Activated CD4-positive, alpha-beta T cell treated with anti-CD3 and anti-CD28 coated beads, Interleukin-2, amount 50 U/mL, for 4 hours (primary cell): ENCODE measurements at places on chromosomes 3 and 15.

DNA sequence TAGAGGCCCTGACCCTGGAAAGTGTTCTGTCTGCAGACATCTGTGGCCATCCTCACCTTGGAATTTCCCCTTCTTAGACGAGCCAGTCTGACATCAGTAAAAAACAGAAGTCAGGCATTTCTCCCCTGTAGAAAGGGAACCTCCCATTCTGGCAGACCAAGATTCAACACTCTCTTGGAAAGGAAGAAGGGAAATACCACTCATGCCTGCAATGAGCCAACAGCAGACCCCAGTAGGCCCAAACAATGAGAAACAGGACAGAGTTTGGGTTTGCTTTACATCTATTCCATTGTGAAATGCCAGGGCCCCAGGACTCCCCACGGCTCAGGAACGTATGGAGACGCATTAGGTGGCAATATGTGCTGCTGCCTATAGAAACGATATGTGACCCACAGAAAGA lies 264.0 kb upstream of the NSMCE3 start:
- no peak for DNase-seq

GRCh38 chr3:31815006-31815405 lies 166.1 kb downstream of the OSBPL10 start:
- no peak for DNase-seq

GRCh38 chr3:9352917-9353752 lies 9.7 kb upstream of the THUMPD3 start:
- peak; percentile 58 for DNase-seq

DNA sequence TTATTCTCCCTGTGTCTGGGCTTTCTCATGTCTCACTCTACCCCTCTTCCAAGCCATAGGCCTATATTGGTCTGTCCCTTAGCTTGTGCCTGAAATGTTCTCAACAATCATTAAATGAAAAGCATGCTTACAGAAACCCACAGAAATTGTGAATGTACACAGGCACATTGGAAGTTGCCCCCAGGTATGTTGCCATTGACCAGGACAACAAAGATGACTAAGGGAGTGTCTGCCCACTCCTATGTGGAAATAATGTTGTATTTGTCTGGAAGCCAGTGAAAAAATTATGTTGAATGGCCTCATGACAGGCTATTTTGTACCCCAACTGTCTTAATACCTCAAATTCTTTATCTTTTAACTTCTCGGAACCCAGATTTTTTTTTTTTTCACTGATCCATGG lies 102.0 kb downstream of the TPRG1 start:
- DNase-seq: no peak

- DNase-seq: no peak
These were observed 14.5 kb downstream of the C3orf20 start for GRCh38 chr3:14689247-14689980.

GRCh38 chr3:142963516-142964448 lies at the start of gene PAQR9:
TSS of gene PAQR9 (minus strand) at chr3:142963674. CDS start at chr3:142963336, 338 bp downstream.
- no peak for DNase-seq

DNA sequence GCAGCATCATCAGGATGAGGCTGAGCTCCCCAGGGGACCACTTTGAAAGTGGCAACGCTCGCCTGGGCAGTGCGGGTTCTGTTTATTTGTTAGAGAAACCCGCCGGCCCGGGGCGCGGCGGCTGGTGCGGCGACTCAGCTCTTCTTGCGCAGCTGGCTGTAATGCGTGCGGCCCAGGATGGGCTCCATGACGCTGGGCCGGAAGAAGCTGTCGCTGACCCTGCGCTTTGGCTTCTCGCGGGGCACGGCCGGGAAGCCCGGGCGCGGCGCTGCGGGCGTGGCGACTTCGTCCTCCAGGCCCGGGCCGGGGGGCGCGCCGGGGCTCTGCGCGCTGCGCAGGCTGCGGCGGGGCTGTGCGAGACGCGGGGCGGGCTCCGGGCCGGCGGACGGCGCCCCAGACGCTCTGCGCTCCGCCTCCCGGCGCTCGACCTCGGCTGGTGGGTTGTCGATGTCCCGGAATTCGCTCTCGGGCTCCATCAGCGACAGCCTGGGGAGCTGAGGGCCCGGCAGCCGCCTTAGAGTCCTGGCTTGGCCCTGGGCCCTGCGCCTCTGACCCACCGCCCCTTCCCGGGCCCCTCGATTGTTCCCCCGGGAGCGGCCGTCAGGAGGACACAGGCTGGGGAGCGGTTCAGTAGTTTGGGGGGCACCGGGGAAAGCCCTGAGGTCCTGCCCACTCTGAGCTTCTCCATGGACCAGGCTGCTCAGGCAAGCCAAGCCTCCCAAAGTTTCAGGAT lies 10.3 kb upstream of the KIF7 start:
- no peak for DNase-seq

- no peak for DNase-seq
These were observed 302.9 kb upstream of the RARB start for GRCh38 chr3:25125201-25125600.

- peak; percentile 44 for DNase-seq
These were observed 826 bp downstream of the LRRC58 start for GRCh38 chr3:120348065-120348990.

DNA sequence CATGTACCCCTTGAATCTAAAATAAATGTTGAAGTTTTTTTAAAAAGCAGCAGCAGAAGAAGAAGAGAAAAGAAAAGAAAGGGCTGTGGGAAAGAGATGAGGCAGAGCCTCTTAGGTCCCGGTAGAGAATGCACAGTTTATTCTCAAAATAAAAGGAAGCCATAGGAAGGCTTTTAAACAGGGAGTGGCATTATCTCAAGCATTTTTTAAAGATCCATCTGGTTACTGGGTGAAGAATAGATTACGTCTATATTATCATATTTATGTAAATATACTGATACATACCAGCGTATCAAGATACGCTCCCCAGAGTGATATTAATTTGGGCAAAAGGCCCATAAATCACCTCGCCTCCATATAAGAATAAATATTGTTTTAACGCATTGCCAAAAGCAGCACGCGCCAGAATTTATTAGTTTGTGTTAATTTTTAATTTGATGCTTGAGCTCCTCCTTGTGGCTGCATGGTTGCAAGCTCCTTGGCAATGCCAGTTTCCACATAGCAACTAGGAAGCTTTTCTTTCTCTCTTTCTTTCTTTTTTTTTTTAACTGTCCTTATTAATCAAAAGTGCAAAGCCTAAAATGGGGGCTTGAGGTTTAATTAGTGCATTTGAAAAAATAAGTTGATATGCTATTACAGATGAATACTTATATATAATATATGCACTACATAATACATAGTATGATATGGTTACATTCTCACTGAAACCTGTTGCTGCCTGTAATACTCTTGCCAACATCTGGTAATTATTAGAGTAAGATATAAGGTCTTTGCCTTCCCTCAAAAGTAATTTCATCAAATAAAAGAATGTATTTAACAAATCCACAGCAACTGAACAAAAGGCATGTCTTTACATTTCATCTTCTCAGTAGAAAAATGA lies 242.8 kb upstream of the UBE2E2 start:
- DNase-seq: no peak

DNA sequence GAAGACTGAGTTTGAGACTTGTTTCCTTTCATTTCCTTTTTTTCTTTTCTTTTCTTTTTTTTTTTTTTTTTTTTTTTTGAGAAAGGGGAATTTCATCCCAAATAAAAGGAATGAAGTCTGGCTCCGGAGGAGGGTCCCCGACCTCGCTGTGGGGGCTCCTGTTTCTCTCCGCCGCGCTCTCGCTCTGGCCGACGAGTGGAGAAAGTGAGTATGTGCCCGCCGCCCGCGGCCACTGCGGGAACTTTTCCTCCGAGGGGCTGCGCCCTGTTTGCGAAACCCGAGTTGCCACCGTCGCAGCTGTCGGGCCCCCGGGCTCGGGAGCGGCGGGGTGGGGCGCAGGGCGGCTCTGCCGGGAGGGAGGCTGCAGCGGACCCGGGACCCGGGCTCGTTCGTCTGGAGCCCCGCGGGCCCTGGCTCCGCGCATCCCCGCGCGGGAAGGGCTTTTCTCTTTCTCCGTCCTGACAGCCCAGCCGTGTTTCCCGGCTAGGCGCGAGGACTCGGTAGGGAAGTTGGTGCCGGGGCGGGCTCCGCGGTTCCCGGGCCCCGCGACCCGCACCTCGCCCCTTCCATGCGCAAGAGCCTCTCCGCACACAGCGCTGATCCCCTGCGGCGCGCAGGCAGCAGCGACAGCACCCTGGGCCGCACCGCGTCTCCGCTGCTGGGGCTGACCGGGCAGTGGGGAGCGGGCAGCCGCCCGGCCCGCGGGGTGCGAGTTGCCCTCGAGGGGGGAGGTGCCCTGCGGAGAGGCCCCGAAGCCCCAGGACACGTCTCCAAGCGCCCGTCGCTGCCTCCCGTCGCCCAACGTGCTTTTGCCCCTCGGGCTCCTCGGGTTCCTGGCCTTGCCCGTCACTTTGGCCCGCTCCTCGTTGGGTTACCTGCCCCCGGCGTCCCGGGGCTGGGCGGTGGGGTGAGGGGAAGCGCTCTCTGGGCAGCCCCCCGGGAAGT lies 1.4 kb downstream of the IGF1R start:
- peak; percentile 48 for DNase-seq

GRCh38 chr3:51963951-51964451 lies 3.3 kb downstream of the PCBP4 start:
- no peak for DNase-seq

GRCh38 chr3:50100956-50101845 lies 12.5 kb downstream of the RBM5 start:
- DNase-seq: no peak

DNA sequence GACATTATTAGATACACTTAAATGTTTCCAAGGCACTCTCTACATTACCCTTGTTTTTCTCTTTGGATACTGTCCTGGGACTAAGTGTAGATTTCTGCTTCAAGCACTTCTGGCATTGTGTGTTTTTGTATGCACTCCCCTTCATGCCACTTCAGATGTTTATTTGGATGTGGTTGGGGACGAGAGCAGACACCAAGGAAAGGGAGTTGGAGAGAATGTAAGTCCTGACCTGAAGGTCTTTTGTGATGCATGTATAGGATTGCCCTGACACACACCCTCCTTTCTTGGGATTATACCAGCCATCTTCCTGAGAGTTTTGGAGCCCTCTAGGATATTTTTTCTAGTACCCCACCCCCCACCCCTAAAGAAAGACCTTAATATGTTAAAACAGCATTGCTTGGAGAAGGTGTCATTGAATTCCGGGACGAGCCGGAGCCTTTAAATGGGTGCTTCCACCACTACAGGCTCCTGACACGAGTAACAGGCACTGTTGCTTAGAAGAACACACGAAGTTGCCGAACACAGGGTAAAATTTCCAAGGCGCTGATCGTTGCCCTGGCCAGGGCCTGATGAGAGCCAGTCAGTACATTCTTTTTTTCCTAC lies 22.7 kb downstream of the PSMD6 start:
- no peak for DNase-seq

- DNase-seq: no peak
These were observed 9.2 kb downstream of the FYCO1 start for GRCh38 chr3:45986303-45986982.

DNA sequence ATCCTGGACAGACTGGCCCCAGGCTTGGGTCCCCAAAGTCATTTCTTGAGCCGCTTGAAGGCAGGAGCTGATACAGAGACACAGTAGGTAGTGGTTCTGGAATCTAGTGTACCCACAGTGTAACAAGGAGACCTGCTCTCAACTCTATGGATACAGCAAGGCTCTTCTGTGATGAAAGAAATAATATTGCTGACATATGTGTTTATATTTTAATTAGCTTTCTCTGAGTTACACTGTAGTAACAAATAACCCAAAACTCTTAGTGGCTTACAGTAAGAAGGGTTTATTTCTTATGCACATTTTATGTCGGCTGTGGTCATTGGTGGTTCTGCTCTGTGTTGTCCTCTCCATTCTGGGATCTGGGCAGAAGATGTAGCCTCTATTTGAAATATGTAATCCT lies 45.5 kb downstream of the CHST14 start:
- no peak for DNase-seq

- DNase-seq: no peak
These were observed 421.0 kb upstream of the THBS1 start for GRCh38 chr15:39159833-39160232.

DNA sequence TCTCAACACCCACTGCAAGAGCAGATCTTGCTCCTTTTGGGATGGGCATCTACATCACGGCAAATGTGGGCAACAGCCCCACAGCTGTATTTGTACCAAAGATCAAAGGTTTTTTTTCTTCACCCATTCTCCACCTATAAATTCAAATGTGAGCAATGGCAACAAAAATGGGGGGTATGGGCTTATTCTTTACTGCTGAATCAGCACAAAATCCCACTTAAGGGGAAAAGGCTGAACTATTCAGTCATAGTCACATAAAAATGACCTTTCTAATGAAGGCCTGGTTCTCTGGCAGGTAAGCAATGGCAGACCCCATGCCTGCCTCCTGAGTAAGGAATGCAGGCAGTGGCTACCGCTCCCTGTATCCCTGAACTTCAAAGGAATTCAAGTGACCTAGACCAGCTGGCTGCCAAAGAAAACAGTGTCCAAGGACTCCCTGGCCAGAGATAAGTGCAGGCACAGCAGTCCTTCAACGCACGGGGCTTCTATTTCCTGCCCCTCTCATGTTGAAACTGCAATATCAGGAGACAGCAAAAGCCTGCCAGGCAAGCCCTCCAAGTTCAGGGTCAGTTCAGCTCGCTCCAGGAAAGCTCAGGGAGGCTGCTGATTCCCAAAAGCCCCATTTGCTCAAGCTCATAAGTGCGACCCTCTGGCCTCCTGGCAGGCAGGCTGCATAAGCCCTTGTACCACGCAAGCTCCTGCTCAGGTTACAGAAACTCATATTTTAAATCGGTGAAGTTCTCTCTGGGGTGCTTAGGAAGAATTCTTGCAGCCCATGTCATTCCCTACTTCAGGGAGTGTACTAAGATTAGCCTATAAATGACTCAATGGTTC lies 134.1 kb downstream of the PDZRN3 start:
- DNase-seq: no peak

DNA sequence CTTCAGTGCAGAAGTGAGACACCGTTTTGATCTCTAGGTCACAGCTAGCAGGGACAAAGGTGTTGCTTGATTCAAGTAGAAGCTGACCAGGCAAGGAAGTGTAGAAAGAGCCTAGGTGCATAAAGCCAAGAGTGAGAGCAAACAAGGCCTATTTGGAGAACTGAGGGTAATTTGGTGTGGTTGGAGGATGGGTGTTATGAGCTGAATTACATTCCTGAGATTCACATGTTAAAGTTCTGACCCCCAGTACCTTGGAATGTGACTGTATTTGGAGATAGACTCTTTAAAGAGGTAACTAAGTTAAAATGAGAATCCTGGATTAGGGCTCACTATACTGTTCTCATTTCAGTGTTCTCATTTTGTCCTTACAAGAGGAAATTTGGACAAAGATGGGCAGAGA lies 191.3 kb downstream of the ZMAT3 start:
- DNase-seq: no peak

- DNase-seq: no peak
These were observed 86.1 kb downstream of the TRAK1 start for GRCh38 chr3:42177068-42177800.

GRCh38 chr15:76577879-76578512 lies 241.4 kb downstream of the ISL2 start:
- no peak for DNase-seq

DNA sequence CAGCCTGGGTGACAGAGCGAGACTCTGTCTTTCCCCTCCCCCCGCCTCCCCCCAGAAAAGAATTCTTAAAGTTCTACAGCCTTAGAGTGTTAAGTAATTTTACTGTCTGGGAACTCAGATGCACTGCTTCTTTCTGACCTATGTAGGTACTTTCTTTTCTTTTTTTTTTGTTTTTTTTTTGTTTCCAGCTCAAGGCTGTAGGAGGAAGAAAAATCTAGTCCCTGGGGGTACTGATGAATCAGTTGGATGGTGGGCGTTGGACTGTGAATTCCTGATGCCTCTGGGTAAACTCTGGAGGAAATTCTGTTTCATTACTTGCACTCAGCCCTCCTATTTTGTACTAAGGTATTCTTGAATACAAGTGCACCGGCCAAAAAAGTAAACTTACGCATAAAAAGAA lies 10.8 kb downstream of the GHRL start:
- no peak for DNase-seq

- no peak for DNase-seq
These were observed 5.1 kb upstream of the SCG5 start for GRCh38 chr15:32636410-32636809.

GRCh38 chr15:96160269-96160668 lies 170.2 kb upstream of the NR2F2 start:
- DNase-seq: no peak
